Thoracic aorta endothelial cell (primary cell): ENCODE measurements at places on chromosomes 2 and 18. TPM values are rescaled to one million over a fixed set of nuclear protein-coding genes. Genes with fewer than 3 reads are reported as not detected.

The NEUROD1 gene
- not detected in 2 replicates for total RNA-seq

The SRD5A2 gene
- under 0.01 TPM in 1 of 2 replicates, not detected in the other for total RNA-seq

The CFC1B gene
- not detected in 2 replicates for total RNA-seq

The CD226 gene
- total RNA-seq = 0.53 and 0.65 TPM in 2 replicates

The CHST9 gene
- not detected in 2 replicates for total RNA-seq

The NPAS2 gene
- total RNA-seq = 34.9 and 35.6 TPM in 2 replicates

The HES6 gene
- total RNA-seq = 4.7 and 4.8 TPM in 2 replicates

The RAB12 gene
- 90.4 and 117 TPM in 2 replicates for total RNA-seq

The KCNG3 gene
- total RNA-seq = under 0.01 TPM in 1 of 2 replicates, not detected in the other

The KLHL29 gene
- 7.7 and 10.0 TPM in 2 replicates for total RNA-seq

The PGAP1 gene
- 19.7 and 26.9 TPM in 2 replicates for total RNA-seq

The DSG3 gene
- under 0.01 TPM in 1 of 2 replicates, not detected in the other for total RNA-seq

The EFEMP1 gene
- 2,071 and 2,356 TPM in 2 replicates for total RNA-seq

The LYPD6 gene
- total RNA-seq = 2.9 and 5.4 TPM in 2 replicates

The IL1RL2 gene
- 0.07 TPM in 1 of 2 replicates, not detected in the other for total RNA-seq

The PRSS56 gene
- total RNA-seq = not detected in 2 replicates

The DAW1 gene
- 9.0 and 9.6 TPM in 2 replicates for total RNA-seq

The IL1RN gene
- not detected in 2 replicates for total RNA-seq
